ENCODE measurements at places on chromosomes 2 and 18. TPM values are rescaled to one million over a fixed set of nuclear protein-coding genes. Genes with fewer than 3 reads are reported as not detected.

TANK gene
- 81.5 TPM for total RNA-seq

ICA1L gene
- total RNA-seq: 28.3 TPM

IL1F10 gene
- not detected for total RNA-seq

ARMC9 gene
- total RNA-seq: 58.4 TPM

IL36RN gene
- total RNA-seq: not detected

NDC80 gene
- 1.7 TPM for total RNA-seq

CFC1 gene
- total RNA-seq: not detected

DSG2 gene
- 29.7 TPM for total RNA-seq

AGXT gene
- total RNA-seq: not detected

RIF1 gene
- 14.1 TPM for total RNA-seq

CRYBA2 gene
- total RNA-seq: not detected

TMEM37 gene
- 16.7 TPM for total RNA-seq

USP34 gene
- 223 TPM for total RNA-seq

HADHB gene
- 86.3 TPM for total RNA-seq

AP1S3 gene
- total RNA-seq: 18.7 TPM

NT5DC4 gene
- total RNA-seq: not detected

SALL3 gene
- total RNA-seq: 0.24 TPM

GRCh38 chr2:190327867-190328572 is 8.4 kb upstream of the HIBCH start:
- DNase-seq: no peak

DNA sequence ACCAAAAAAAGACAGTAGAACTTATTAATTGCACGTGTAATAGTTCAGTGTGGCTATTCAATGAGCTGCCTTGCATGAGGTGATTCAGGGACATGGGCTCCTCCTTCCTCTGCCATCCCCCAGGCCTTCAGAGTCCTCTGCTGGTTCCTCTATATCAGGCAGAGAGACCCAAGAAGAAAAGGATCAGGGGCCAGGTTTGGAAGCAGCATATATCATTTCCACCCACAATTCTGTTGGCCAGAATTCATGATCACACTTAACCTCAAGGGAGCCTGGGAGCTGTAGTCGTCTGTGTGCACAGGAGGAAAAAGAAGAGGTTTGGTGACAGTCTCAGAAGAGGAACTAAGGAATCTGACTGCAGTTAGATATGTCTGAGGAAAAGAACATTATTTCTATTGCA is 114.0 kb upstream of the GLS start:
- no peak for DNase-seq

DNA sequence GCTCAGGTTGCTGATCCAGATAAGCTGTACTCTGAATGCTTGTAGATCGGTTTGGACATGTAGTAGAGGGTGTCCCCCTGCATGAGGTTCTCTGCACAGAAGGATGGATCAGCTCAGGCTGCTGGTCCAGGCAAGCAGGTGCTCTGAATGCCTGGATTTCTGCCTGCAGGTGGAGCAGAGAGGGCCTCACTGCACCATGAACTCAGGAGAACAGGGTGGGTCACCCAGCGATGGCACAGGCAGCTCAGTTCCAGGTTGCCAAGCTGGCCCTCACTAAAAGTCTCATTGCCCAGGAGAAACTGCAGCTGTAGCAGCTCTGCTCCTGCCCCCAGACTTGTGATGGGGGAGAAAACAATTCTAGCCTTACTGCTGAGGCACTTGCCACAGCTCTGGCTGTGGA is 491.8 kb downstream of the XIRP2 start:
- DNase-seq: no peak

DNA sequence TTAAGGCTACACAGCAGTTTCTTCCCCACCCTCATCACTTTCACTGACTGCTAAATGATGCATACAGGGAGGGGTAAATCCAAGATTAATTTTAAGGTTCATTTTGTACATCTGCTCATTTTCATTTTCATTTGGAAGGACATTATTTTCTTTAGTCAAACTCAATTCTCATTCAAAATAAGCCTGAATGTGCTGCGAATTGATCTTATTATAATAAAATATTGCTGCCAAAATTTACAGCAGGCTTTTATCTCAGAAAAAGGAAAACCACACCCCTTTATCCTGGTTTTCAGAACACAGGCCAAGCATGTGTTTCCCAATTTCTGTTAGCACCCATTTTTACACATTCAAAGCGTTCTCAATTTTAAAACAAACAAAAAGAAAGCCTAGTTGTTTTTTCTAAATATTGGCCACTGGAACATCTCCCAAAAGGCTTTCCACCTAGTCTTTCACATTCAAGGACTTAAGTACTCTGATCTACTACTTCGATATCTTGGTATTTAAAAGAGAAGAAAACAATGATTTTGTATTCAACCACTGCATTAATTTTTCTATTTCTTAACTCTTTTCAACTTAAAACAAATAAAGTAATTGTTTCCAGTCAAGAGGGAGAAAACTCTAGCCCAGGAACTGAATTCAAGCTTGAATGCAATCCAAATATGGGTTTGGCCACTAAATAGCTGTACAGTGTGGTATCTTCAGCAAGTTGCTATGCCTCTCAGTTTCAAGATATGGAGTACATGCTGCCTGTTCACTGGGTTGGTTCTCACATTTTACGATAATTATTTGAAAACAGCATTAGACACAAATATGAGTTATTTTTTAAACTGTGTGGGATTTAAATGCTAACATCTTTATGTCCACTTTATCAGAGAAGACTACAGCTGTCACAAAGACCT is 52.5 kb downstream of the CDH2 start:
- no peak for DNase-seq

GRCh38 chr2:23137166-23137565 is 247.8 kb upstream of the KLHL29 start:
- DNase-seq: no peak

- no peak for DNase-seq
Measured at GRCh38 chr18:34121200-34121721, 103.5 kb downstream of the NOL4 start.

DNA sequence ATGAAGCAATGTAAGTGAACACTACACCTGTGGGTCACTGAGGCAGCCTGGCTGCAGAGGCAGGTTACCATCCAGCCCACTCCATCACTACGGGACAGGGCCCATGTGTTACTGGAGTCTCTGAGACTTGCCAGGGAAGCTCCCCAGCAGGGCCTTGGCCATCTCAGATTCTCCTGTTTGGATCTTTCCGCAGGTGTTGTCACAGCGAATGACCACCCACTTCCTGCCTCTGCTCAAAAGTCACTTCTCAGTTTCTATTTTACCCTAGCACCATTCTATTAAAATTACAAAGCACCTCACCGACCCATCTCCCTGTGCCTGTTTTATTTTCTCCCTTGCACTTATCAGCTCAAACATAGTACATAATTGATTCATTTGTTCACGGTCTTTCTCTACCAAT is 34.5 kb upstream of the L3MBTL4 start:
- DNase-seq: no peak

GRCh38 chr2:195861821-195862220 is 204.8 kb downstream of the SLC39A10 start:
- DNase-seq: no peak

DNA sequence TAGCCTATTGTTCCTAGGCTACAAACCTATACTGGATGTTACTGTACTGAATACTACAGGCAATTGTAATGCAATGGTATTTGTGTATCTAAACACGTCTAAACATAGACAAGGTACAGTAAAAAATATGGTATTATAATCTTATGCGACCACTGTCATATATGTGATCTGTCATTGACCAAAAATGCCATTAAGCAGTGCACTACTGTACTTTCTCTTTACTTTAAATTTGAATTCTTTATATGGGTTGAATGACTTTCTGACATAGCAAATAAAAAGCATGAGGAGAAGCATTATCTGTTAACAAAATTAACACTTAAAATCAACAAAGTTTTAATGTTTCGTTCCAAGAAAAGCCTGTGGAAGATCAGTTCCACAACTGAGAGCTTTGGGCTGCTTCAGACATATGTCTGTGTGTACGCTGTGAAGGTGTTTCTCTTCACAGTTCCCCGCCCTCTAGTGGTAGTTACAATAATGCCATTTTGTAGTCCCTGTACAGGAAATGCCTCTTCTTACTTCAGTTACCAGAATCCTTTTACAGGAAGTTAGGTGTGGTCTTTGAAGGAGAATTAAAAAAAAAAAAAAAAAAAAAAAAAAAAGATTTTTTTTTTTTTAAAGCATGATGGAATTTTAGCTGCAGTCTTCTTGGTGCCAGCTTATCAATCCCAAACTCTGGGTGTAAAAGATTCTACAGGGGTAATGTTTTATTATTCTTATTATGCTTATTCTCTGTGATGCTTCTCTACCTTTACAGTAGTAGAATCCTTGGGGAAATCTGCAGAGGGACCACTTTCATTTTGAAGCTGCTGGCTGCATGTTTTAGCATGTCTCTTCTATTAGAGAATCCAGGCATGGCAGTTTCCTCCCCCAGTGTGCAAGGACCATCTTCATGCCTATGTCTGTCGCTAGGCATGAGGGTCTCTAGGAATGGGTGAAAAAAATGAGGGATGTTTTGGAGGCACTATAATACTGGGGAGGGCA is 54.5 kb downstream of the SCN2A start:
- no peak for DNase-seq

DNA sequence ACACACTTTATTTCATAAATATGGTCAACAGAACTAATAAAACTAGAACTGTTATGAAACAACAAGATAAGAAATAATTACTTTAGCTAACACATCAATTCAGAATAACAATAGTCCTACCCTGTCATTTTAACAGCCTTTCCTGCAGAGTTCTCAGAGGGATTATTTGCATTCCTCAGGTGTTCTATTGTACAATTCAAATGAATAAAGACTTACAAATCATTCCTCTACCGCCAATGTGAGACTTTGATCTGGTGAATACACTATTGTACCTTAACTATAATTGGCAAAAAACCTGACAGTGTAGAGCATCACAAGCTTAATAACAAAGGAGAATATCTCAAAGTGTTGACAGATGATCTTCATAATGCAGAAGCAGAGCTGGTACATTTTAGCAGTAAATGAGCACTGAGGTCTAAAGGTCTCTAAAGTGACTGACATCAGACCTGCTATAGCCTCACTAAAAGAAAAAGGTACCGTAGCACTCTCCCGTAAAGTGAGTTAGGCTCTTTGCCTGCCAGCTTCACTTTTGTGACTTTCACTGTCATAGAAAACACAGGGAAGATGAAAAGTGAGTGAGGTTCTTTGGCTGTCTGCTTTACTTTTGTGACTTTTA is 118.8 kb upstream of the SP3 start:
- no peak for DNase-seq

GRCh38 chr18:74840492-74841167 is 243.0 kb downstream of the ZNF407 start:
- DNase-seq: no peak

- DNase-seq: no peak
Measured at GRCh38 chr2:218871345-218872302, 9.0 kb upstream of the WNT10A start.

GRCh38 chr2:217365656-217366055 is 505.8 kb upstream of the TNP1 start:
- no peak for DNase-seq

- DNase-seq: no peak
Measured at GRCh38 chr2:38560092-38560491, 42.6 kb downstream of the HNRNPLL start.

GRCh38 chr2:42925742-42926433 is 133.5 kb upstream of the HAAO start:
- DNase-seq: no peak

- no peak for DNase-seq
Measured at GRCh38 chr2:215697003-215697402, 261.1 kb upstream of the FN1 start.

- no peak for DNase-seq
Measured at GRCh38 chr2:132627536-132627935, 42.5 kb downstream of the LYPD1 start.

DNA sequence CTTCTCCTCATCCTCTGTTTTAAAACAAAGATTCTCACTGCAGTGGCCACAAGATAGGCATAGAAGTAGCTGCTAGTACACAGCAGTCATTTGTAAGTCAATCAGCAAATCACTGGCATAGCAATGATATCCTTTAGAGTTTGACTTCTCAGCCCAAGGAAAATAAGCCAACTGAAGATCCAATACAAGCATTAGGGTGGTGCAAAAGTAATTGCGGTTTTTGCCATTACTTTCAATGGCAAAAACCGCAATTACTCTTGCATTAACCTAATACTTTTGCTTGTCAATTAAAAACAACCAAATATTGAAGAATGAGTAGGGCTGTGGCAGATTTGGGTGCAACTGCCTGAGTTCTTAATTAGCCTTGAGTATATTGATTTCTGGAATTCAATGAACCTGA is 2.8 kb downstream of the G6PC2 start:
- no peak for DNase-seq

- no peak for DNase-seq
Measured at GRCh38 chr18:78138983-78139496, 840.6 kb upstream of the SALL3 start.

DNA sequence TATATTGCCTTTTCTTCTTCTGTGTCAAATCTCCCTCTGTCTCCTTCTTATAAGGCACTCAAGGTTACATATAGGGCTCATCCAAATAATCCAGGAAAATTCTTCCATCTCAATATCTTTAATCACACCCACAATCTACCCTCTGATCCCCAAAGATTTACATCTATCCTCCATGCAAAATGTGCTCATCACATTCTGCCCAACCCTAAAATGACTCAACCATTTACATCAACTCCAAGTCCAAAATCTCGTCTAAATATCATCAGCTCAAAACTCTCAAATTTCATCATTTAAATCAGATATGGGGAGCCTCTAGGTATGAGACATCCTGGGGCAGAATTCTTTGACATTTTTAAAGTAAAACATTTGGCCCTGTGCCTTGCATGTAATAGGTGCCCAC is 1349.8 kb downstream of the SUCLG1 start:
- DNase-seq: no peak

- no peak for DNase-seq
Measured at GRCh38 chr2:74259733-74260132, 61.3 kb downstream of the MTHFD2 start.

- DNase-seq: no peak
Measured at GRCh38 chr2:99898336-99899048, 243.9 kb downstream of the AFF3 start.

- DNase-seq: no peak
Measured at GRCh38 chr2:138182937-138183312, 218.7 kb downstream of the HNMT start.

DNA sequence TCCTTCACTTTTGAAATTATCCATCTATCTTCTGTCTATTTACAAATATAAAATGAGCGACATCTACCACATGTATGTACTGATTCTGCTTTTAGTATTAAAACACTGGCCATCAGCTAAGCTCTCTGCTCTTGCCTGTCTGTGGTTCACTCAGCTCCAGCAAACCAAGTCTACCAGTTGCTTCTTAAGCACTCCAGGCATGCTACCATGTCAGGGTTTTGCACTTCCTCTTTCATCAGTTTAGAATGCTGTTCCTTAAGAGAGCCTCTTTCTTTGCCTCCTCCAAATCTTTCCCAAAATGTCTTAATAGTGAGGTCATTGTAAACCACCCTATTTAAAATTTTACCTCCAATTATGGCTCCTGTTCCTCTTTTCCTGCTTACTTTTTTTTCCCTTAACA is 59.5 kb downstream of the SCN3A start:
- no peak for DNase-seq

- DNase-seq: no peak
Measured at GRCh38 chr18:67726882-67727281, 210.4 kb upstream of the DSEL start.
